ENCODE measurements at places on chromosomes 11 and 22.

DNA sequence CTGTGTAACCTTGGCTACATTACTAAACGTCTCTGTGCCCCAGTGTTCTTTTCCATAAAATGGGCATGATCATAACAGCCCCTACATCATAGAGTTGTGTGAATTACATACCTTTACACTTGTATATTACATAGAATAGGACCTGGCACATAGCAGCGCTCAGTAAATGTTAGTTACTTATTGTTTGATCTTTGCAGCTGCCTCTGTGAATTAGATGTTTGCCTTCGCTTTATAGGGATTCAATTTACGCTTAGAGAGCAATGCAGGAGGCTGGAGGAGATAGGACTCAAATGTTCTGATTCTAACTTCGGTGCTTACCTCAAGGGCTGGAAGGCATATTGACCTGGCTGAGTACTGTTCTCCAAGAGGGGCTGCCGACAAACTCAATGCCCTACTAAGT lies 10.4 kb upstream of the TIMP3 start:
- DNase-seq, result no peak

DNA sequence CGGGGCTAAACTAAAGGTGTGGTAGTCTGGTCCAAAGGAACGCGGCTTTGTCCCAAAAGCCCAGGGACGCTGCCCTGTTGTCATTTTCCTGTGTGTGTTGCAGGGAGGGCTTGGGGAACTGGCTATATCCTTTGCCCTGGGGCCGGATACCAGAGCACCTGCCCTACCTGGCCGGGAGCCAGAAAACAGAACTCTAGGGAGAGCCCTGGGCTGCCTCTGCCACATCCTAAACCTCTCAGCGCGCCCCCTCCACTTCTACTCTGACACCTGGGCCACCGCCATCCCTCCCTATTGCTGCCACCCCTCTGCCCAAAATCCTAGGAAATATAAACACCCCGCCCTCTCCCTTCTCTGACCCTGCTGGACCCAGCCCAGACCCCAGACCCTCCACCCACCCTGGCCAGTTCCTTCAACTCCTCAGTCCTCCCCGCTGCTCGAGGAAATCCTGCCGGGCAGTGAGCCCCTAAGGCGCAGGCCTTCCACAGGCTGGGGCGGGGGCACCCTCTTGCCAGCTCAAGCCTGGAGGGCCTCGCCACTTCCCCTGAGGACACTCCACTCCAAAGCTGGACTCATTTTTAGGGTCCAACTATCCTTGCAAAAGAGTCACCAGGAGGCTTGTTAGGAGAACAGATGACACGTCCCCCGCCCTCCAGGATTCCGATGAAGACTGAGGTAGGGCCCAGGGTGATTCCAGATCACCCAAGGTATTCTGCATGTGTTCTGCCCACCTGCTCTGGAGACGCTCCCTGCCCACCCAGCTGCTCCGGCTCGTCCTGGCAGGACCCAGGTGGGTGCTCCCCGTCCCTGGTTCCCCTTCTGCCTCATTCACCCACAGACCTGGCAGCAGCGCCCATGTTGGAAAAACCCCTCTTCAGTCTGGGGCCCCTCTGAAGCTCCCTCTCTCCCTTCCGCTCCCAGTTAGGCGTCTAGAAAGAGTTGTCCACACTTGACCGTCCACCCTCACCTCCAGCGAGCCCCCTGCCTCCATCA lies 12.2 kb downstream of the KCTD17 start:
- no peak for DNase-seq

GRCh38 chr22:22877523-22878210 lies 9.9 kb upstream of the IGLL5 start:
- DNase-seq, result peak; percentile 48

GRCh38 chr11:59616396-59616982 lies 915 bp upstream of the OSBP start:
- no peak for DNase-seq

GRCh38 chr11:12668166-12668565 lies 6.1 kb upstream of the TEAD1 start:
- no peak for DNase-seq

DNA sequence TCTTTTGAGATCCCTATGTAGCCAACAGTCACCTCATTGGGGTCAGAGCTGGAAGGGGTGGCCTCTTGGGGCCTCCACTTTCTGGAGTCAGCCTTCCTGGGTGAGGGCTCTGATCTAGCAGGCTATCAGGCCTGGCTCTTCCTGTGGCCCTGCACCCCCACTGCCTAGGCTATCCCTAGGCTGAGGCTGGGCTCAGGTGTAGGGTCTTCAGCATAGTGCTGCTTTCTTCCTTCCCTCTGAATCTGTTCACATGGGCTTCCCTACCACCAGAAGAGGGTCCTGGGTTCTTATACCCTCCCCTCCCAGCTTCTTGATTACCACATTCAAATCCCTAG lies 456 bp upstream of the SPI1 start:
- no peak for DNase-seq

GRCh38 chr11:6475936-6476335 lies 2.2 kb upstream of the TRIM3 start:
- no peak for DNase-seq

GRCh38 chr11:7570938-7571521 lies 57.2 kb downstream of the PPFIBP2 start:
- DNase-seq, result no peak

DNA sequence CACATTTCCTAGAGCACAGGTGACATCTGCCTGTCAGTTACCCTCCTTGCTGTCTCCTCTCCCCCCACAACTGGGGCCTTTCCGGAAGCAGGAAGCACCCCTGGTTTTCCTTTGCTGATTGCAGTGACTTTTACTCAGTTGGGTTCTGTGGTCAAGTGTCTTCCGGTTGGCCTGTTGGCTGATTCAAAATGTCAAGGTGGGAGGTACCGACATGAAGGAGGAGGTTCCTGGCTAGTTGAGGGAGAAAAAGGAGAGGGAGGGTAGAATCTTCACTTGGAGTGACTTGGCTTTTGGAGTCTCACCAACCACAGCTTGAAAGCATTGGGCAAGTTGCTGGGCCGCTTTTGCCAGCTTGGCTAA lies 9.3 kb upstream of the ADAMTS15 start:
- DNase-seq, result no peak

GRCh38 chr11:117143390-117143789 lies 697 bp upstream of the PAFAH1B2 start:
- DNase-seq, result peak; percentile 16

DNA sequence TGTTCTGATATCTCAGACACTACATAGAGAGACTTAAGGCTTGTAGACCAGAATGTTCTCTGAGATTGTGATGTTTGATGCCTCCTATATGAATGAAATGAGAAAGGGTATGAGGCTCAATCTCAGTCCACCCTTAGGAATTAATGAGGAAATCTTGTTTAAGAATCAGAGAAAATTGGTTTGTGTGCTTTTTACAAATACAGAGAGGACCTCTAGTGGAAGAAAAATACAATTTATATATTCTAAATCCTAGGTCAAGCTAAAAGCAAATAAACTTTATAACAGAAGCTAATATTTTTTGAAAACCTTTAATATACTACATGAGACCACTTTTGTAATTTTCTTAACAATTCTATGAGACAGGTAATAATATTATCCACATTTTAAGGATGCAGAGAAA lies 5.0 kb upstream of the OR52H1 start:
- no peak for DNase-seq

GRCh38 chr22:29626497-29627195 lies 23.2 kb downstream of the NF2 start:
- no peak for DNase-seq

DNA sequence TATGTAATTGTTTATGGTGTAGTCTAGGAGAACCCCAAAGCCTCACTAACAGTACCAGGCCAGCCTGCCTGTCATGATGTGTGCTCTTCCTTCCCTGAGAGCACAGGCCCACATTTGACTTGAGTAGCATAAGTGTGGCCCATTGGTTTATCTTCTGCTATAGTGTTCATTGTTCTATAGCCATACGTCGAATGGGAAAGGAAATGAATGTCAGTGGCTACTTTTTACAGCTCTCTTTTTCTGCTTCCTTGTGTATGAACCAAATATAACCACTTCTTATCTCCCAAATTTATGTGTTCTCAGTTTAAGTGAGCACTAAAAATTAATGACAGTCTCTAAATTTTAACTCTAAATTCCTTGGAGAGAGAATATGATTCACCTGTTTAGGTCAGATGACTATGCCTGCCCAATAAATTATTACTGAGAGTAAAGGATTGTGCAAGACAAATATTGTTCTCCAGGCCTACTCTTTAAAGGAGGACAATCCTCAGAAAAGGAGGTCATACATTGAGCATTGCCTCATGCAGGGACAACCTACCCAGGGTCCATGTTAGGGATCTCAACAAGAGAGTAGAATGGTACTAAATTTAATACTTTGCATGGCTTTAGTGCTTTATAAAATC lies 222.9 kb upstream of the ARHGAP20 start:
- no peak for DNase-seq
